Skeletal muscle cell (primary cell): ENCODE measurements at places on chromosomes 6 and 20.
A peak's percentile ranks its signal among the peaks of the same experiment; 100 is the strongest.

DNA sequence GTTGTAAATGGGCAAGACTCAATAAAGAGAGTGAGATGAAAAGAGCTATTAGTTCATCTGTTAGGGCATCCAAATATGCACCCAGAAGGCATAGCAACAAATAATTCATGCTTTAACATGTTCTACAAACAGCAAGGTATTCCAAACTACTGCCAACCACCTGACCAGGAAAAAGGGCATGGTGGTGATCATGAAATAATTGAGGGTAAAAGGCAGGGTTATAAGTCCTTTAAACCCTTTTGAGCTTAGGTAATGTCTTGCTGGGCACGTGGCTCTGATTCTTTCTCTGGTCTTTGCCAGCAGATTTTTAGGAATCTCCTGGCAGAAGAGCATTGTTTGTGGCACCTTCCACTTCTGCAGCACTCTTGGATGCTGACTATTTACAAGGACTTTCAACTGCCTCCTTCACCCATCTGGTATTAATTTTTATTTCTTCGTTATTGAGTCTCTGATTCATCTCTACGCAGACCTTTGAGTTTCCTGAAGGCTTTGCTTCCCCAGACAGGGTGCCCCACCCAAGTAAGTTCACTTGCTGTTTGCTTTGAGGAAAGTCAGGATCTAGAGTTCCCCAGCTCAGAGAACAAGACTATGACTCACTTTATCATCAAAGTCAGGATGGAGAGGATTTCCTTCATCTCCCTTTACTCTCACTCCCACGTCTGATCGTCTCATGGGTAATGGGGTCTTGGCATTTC lies 83.4 kb upstream of the NEDD9 start:
- peak; percentile 92 for DNase-seq

DNA sequence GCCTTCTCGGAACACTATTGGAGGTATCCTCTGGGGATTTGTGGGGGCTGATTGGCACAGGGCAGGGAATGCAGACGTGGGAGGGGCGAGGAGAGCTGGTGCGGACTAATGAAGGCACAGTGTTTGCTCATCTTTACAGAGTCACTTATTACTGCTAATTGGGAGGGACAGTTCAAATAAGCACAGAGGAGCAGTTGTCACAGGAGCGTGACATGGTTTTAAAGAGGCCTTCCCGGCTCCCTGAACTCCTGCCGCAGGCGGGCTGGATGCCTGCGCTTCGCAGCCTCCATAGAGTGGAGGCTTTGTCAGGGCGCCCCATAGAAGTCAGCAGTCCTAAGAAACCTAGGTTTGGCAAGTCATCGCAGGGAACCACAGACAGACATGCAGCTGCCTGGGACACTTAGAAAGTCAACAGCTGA lies 149.6 kb downstream of the LINC00237 start:
- DNase-seq = no peak

DNA sequence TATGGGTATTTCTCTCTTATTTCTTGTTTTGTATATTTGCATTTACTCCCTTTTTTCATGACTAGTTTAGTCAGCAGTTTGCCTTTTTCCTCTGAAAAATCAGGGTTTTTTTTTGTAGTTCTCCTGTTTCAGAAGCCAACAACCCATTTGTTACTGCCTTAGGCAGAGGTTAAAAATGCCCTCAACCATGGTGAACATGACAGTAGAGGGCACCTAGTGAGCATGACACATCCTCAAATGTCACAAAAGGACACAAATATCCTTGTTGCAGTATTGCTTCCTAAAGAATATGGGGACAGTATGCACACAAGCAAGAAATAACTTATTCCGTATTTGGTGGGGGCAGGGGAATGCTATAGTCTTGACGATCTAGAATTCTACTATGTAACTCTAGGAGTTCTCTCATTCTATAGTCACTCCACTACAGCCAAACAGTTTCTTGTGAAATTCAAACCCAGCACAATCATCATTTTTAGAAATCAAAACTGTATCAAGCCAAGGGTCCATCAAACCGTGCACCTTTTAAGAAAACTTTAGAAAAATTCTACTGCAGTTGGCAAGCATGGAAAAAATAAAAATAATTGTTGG lies 47.0 kb downstream of the GOPC start:
- no peak for DNase-seq

- no peak for DNase-seq
Measured at GRCh38 chr20:640674-641515, 12.1 kb downstream of the SRXN1 start.

GRCh38 chr6:144497650-144498049 lies 212.5 kb downstream of the UTRN start:
- no peak for DNase-seq

DNA sequence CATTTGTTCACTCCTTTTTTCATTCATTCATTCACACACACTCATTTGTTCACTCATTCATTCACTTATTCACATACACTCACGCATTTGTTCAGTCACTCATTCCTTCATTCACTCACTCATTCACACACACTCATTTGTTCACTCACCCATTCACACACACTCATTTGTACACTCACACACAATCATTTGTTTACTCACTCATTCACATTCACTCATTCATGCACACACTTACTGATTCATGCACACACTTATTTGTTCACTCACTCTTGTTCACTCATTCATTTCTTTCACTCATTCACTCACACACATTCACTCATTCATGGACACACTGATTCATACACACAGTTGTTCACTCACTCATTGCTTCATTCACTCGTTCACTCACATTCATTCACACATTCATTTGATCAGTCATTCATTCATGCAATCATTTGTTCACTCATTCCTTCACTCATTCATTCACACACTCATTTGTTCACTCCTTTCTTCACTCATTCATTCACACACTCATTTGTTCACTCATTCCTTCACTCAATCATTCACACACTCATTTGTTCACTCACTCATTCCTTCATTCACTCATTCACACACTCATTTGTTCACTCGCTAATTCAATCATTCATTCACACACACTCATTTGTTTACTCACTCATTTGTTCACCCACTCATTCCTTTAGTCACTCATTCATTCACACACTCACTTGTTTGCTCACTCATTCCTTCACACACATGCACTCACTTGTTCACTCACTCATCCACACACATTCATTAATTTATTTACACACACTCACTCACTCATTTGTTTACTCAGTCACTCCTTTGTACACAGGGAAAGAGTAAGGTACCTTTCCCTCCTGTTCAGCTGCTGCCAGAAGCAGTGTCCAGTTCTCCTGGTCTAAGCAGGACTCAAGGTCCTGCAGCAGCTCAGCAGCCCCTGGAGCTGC lies 50.7 kb upstream of the BHLHE23 start:
- no peak for DNase-seq

- DNase-seq = peak; percentile 35
Measured at GRCh38 chr6:39361657-39362486, 39.4 kb upstream of the KCNK16 start.
